ENCODE measurements at places on chromosomes 3 and 15. TPM values are rescaled to one million over a fixed set of nuclear protein-coding genes. Genes with fewer than 3 reads are reported as not detected.

DNA sequence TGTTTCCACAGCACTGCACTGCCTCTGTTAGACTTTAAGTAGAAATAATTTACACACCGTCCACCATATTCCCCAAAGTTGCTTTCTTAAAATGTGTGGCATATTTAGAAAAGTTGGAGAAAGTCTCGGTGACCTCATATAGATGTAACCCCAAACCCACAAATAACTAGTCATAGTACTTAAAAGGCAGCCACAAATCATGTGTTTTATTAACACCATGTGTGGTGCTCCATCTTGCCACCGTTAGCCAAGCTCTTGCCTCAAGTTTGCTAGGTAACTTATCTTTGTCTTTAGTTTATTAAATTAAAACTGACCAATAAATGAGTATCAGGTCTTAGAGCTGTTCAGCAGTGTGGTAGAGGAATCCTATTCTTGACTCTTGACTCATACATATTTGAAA, 257.9 kb downstream of the UBE2E2 start:
- DNase-seq, result no peak

Gene SPINT1
- 0.59 TPM for total RNA-seq

Gene SPG21
- 44.9 TPM for total RNA-seq

DNA sequence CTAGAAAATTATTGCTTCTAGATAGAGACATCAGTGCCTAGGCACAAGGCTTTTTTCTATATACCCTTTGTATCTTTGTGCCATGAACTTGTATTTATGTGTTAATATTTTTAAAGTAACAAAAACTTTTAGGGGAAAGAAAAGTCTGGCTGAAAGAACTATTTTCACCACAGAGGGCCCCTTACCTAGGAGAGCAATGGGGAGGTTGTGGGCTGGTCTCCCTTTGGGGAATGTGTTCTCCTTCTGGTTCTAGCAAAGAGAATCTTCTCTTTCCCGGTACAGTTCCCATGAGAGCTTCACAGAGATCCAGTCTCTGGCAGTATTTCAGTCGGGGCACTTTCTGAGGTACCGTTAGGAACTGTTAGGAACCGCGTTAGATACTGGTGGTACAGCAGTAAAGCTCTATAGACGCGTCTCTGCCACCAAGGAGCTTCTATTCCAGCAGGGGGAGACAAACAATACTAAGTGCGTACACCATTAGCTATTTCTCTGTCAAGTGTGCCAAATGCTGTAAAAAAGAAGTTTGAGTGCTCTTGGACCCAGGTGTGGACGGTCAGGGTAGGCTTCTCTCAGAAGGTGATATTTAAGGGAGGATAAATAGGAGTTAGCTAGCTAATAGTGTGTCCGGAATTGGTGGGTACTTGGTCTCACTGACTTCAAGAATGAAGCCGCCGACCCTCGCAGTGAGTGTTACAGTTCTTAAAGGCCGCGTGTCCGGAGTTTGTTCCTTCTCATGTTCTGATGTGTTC, 4.6 kb upstream of the EPB42 start:
- DNase-seq, result no peak

DNA sequence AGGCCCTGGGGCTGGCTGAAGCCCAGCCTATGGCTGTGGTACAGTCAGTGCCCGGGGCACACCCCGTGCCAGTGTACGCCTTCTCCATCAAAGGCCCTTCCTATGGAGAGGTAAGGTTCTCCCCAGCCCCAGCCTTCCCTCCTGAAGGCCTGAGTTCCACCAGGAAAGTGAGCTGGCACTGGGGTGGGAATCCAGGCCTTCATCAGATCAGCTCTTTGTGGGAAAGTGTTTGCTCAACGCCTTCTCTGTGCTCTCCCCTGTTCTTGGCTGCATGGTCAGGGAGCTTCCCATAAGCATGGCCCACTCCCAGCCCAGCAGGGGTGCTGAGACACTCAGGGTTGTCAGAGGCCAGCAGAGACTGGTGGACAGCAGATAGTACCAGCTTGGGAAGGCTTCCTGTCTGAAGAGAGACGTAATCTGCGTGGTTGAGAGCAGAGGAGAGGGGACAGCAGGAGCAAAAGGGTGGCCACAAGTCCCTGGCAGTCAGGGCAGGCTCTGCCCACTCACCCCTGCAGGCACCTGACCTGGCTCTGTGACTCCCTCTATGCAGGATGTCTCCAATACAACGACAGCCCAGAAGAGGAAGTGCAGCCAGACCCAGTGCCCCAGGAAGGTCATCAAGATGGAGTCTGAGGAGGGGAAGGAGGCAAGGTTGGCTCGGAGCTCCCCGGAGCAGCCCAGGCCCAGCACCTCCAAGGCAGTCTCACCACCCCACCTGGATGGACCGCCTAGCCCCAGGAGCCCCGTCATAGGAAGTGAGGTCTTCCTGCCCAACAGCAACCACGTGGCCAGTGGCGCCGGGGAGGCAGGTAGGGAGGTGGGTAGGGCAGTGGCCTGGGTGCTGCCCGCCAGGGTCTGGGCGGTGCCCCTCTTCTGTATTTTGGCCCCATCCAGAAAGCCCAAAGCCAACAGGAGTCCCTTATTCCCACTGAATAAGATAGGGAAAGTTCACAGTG, 38.4 kb downstream of the PML start:
- DNase-seq, result no peak

DNA sequence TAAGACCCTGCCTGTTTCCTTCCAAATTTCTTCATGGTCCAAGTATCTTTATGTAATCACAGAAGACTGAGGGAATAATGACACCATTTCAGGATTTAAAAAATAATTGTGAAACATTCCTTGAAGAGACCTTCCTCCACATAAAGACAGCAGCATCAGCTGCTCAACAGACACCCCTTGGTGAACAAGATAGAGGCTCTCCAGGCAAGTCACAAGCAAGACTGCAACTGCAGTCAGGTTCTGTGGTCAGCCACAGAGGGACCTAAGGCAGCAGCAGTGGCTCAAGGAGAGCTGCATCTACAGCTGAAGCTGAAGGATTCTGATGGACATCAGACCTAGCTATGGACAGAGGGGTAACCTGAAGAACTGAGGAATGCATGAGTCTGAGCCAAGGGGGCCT, 97.2 kb upstream of the C3orf80 start:
- DNase-seq, result no peak

GRCh38 chr15:78425643-78426042, 12.4 kb upstream of the IREB2 start:
- DNase-seq, result no peak

DNA sequence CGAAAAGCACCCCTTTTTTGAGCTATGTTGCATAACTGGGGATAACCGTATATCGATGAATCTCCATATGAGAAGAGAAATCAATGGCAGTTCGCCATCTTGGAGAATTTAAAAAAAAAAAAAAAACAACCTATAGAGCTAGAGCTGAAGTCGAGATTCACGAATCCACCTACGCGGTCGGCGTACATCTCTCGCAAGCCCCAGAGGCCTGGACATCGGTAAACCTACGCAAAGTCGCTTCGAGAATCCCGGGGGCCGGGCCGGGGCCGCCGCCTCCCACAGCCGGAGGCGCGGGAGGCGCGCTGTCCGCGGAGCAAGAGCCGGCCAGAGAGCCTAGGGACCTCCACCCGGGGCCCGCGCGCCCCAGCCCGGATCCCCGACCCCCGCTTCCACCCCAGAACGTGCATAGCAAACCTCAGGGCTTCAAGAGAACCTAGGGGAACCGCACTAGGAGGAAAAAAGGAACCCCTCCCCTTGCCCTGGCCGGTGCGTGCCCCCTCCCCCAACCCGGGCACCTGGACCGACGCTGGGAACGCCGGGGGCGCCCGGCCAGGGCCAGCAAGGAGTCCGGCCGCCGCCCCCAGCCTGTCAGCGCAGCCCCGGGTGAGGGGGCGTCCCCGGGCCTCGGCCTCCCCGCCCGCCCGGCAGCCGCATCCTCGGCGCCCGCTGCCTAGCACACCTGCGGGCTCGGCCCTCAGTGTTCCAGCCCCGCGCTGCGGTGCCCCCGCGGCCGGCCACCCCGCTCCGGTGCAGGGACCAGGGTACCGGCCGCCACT, 567 bp downstream of the PFN2 start:
- DNase-seq, result peak; percentile 88

- peak; percentile 66 for DNase-seq
Observed at GRCh38 chr3:114496021-114496434, 202.2 kb downstream of the TIGIT start.

Gene NANOGP8
- total RNA-seq, result not detected

GRCh38 chr3:61714225-61714624, 152.9 kb downstream of the PTPRG start:
- no peak for DNase-seq

Gene ADAMTS17
- 1.7 TPM for total RNA-seq

Gene ALDH1L1
- 21.5 TPM for total RNA-seq

DNA sequence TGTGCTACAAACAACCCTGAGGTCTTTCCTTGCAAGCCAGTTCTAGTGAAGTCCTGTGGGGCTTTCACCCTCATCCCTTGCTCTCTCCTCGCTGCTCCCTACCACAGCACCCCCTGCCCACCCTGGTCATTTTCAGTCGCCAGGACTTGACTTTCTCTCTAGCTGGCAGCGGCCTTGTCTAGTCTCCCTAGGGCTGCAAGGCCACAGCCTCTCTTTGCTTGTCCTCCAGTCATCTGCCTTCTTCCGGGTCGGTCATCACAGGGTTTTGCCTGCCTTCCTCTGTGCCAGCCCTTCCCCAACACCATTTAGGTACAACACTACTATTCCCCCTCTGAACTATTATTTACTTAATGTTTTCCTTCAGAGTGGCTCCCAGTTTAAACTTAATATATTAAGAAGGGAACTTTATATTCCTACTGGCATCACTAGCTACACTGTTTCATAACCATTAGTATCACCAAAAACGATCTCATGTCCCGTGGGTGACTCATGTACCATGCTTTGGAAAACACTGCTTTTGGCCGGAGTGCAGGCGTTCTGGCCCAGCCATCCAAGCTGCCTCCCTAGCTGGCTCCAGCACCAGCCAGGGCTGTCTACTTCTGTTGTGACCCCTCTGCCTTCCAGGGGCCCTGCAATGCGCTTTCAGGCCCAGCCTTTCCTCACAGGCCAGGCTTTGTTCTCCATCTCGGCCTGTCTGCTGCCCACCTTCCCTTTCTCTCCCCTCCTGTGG, 21.4 kb downstream of the FAH start:
- no peak for DNase-seq

DNA sequence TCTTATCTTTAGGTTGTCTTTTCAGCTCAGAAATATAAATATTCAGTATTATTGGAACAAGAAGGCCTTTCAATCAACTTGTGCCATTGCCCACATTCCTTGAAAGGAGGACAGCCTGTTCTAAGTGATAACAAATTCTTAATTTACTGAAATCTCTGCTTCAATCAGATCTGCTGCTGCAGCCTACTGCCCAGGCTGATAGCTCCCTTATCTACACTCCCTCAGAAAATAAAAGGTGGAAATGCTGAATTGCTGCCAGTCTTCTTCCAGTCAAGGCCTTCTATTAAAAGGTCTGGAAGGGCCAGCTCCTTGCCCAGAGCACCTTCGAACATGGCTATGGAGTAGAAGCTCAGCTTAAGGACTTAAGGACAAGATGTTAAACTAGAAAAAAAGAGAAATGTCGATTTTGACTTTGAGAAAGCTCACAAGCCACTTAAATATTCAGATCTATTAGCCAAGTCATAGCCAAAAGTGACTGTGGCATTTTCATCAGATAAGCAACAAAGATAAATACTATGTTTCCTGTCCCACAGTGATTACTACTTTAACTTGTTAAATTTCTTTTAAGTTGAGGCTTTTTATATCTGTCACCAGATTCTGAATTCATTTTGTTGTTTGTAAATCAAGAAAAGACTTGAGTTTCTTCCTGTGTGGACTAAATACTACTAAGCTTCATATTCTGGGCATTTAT, 480.5 kb upstream of the CBLB start:
- DNase-seq, result no peak

DNA sequence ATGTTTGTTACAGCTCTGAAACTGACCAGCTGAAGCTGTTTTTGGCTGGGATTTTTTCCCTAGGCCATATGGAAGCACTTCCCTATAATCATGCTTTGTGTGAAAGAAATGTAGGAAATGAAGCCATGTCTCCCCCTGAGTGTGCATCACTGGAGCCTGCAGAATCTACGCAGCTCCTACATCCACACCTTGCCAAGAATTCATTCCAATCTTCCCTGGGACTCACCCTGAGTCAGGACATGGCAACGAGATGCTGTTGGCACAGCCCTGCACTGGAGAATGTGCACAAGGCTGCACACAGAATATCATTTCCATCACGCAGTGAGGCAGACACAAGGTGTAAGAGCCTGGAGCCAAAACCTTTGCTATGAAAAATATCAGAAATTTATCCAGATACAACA, 189.5 kb downstream of the ADAMTSL3 start:
- DNase-seq, result peak; percentile 61

DNA sequence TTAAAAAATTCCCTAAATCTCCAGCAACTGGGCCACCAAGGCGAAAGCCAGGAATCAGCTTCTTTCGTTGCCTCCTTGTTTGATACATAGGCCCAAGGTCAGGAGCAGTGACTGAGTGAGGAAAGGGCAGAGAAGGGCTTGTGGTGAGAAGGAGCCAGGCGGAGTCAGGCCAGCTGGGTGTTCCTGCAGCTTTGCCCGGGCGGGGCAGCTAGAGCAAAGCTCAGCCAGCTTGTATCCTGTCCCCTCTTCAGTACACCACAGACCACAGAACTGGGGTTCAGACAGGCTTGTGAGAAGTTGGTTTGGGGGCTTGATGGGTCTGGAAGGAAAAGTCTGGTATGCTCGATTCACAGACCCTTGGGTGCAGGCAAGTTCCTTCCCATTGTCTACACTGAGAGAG, 52.6 kb downstream of the CCK start:
- DNase-seq, result no peak

GRCh38 chr3:37402351-37402750, 228.0 kb upstream of the LRRFIP2 start:
- no peak for DNase-seq

GRCh38 chr3:136055491-136055890, 90.0 kb downstream of the PPP2R3A start:
- DNase-seq, result no peak

GRCh38 chr3:39339086-39339485, 9.6 kb downstream of the CCR8 start:
- DNase-seq, result no peak

- no peak for DNase-seq
Observed at GRCh38 chr3:123660141-123660675, 75.4 kb upstream of the HACD2 start.

GRCh38 chr3:49554633-49555265, 472 bp downstream of the BSN start:
- DNase-seq, result peak; percentile 73

DNA sequence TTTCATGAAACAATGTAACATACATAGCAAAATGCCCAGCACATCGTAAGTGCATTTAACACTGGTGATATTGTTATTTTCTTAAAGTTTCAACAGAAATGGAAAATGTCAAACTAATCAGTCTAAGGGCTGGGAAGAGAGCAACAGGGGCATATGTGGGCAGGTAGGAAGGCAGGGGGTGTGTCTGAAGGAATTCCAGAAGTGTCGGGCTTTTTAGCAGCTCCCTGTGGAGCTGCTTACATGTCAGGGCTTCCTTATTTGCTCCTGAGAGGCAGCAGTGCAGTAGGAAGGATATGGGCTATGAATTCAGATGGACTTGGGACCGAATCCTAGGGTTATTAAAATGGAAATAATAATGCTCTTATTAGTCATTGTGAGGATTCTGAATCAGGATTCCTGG, 311.6 kb downstream of the CLSTN2 start:
- no peak for DNase-seq

DNA sequence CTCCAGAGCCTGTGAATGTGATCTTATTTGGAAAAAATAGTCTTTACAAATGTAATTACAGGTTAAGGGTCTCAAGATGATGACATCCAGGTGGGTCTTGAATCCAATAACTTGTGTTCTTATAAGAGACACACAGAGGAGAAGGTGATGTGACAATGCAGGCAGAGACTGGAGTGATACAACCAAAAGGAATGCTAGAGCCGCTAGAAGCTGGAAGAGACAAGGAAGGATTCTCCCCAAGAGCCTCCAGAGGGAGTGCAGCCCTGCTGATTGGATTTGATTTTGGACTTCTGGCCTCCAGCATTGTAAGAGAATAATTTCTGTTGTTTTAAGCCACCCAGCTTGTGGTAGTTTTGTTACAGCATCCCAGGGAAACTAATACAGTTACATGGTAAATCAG, 9.7 kb downstream of the MYH15 start:
- DNase-seq, result no peak
